ENCODE measurements at places on chromosomes 3 and 15.

- no peak for DNase-seq
Observed at GRCh38 chr3:133447750-133448477, 48.1 kb downstream of the BFSP2 start.

- DNase-seq: no peak
Observed at GRCh38 chr3:39748002-39748401, 61.4 kb upstream of the MYRIP start.

DNA sequence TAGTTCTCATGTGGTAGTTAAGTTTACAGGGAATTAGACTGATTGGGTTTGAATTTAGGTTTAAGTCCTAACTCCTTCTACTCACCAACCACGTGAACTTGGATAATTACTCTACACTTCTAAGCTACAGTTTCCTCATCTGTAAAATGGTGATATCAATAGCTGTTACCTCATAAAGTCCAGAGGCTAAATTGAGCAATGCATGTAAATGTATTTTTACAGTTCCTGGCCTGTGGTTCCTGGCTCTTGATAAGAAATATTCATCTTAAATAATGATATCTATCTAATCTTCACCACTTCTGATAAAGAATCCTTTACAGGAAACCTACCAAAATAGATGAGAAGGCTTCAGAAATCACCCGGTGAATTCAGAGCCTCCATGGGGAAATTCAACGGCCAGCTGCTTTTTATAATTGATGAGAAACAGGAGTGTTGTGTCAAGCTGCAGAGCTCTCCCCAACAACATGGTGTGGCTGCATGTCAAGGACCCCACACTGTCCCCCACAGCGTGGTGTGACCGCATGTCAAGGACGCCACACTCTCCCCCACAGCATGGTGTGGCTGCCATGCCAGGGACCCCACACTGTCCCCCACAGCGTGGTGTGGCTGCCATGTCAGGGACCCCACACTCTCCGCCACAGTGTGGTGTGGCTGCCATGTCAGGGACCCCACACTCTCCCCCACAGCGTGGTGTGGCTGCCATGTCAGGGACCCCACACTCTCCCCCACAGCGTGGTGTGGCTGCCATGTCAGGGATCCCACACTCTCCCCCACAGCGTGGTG, 80.8 kb upstream of the PEX5L start:
- no peak for DNase-seq

GRCh38 chr3:184334470-184335158, 2.8 kb upstream of the FAM131A start:
- no peak for DNase-seq

DNA sequence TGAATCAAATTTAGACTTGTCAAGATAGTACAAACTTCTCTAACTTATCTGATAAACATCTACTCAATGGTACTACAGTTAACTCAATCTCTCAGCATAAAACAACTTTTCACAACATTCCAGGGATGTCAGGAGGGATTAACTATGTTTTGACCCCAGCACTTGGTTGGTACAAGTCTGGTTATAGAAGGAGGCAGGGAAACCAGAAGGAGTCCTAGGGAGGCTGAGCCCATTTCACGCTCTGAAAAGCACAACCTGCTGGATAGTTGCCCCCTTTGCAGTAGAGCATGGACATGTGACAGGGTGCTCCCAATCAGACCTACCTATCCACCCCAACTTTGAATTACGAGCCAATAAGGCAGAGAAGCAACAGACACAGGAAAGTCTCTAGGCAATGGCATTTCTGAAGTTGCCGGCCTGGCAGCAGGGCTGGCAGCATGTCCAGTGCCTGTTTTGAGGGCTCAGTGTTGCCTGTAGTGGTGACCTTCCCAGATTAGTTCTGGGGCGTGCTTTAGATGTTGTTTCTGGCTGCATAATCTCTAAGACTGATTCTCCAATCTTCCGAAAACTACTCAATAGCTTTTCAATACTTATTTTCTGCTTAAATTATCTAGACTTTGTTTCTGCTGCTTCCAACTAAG, 8.2 kb downstream of the ANKUB1 start:
- no peak for DNase-seq

GRCh38 chr3:52026041-52026440, 30.3 kb downstream of the DUSP7 start:
- DNase-seq: no peak

DNA sequence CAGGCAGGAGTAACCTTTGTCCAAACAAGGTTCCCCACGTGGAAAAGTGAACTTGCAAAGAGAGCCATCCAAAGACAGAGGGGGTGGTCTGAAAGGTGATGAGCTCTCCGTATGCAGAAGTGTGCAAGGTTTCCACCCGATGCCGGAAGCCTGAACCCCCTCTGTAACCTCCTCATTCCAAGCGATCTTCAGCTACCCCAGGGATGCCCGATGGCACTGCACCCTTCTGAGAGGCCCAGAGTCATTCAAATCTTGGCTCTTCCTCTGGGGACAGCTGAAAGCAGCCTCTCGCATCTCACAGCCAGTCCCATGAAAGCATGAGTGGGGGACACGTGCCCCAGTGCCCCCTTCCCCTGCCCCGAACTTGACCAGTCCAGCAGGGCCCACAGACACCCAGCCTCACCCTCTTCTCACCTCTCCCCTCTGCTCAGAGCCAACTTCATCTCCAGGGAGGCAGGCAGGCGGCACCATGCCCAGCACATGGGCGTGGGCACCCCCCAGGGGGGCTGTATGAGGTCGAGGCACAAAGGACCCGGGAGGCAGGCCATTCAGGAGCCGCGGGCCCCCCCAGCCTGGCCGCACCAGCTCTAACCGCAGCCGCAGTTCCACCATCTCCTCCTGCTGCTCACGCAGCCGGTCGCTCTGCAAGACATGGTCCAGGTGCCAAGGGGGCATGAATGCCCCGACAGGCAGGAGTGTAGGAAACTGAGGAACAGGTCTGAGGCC, 8.7 kb downstream of the KIF7 start:
- DNase-seq: no peak

GRCh38 chr15:77421370-77421700, 647 bp downstream of the HMG20A start:
- no peak for DNase-seq

- no peak for DNase-seq
Observed at GRCh38 chr3:115787818-115788217, 164.5 kb downstream of the GAP43 start.

GRCh38 chr15:74428970-74429780, 4.6 kb downstream of the SEMA7A start:
- no peak for DNase-seq

DNA sequence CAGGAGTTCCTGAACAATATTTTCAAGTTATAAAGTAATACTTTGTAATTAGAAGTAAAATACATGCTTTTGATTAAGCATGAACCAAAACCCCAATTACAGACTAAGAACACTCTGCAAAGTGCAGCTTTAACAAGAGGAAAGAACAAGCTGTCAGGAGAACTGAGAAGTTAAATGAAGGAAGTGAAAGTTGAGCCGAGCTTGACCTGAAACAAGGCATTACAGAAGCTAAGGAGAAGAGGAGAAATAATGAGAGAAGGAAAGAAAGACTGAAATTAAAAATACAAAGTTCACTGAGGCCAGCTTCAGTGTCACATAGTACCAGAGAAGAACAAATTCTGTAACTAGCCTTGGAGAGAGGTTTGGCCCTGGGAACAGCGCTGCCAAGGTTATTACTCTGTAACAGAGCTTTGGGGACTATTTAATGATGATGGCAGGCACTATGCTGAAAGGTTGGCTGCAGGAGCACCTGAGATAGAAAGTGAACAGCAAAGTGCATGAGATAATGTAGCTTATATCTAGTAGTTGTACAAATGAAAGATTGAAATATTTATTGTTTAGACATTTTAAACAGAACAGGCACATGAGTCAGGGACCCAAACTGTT, 241.9 kb upstream of the PEX5L start:
- no peak for DNase-seq

DNA sequence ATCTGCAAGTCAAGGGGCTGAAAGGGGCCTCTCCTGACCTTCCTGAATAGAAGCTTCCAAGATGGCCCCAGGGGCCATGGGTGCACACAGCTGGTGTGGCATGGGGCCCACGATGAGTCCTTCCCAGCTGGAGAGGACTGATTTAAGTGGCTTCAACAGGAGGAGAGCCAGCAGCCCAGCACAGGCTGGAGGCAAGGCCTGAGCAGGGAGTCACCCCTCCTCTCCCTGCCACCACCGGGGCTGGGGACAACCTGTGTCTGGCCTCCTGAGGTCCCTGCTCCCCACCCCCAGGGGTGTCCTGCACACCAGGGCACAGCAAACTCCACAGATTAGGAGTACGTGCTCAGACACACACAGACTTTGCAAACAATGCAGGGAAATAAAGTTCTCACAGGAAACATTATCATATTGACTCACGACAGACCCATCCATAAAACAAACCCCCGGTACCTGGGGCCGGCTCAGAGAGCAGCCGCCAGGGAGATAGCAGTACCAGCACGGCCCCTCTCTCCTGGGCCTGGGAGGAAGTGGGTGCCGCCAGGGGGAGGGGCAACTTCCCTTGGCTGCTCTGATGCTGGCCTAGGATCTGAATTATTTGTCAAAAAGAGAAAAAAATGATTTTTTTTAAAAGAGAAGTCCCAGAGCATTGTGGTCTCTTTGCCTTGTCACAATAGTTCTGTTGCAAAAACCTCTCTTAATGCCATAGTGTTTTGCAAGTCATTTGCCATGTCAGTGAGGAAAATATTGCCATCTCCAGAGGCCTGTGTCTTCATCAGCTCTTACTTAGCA, 21.9 kb upstream of the TSEN2 start:
- no peak for DNase-seq

DNA sequence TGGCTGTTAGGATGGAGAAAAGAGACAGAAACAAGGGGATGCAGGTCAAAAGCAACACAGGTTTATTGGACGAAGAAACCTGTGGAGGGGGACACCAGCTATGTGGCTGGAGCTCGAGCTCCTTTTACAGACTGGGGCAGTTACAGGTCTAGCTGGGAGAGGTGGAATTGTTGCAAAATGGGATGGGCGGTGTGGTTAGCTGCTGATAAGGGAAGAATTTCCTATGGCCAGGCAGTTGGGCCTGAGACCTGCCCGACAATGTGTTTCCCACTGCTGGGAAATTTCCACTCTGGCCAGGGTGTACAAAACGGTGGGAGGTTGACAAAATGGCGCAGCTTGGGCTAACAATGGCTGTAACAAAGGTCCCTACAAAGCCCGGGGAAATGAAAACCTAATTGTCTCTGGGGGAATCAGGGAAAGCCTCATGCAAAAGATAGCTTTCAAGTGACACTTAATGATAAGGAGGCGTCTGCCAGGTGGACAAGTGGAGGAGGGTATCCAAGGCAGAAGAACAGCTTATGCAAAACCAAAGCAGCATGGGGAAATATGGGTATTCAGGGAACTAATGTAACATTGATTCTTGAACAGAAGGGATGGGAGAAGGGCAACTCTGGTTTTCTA, 137.4 kb upstream of the SGO1 start:
- DNase-seq: no peak

DNA sequence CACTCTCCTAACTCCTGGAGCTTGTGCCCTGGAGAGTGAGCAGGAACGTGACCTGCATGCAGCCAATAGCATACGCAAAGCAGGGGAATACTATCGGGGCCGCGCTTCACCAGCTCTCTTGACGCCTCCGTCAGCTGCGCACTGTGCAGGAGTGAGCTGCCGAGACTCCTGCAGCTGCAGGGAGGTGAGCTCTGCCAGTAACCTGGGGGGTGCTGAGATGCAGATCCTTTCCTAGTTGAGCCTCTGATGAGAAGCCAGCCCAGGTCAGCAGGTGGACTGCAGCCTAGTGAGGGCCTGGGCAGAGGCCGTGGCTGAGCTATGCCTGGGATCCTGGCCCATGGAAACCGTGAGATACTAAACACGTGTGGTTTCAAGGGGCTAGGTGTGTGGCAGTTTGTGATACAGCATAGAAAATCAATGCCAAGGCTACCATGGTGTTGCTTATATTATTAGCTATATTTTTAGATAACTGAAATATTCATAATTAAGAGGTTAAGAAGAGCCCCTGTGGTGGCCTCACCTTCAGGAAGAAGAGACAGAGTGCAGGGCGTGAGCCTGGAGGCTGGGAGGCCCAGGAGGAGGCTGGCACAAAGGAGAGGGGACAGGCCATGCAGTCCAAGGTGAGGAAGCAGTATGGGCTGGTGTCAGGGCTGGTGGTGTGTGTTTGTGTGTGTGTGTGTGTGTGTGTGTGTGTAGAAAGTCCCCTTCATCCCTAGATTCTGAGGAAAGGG, 5.9 kb upstream of the DNAJB8 start:
- no peak for DNase-seq

DNA sequence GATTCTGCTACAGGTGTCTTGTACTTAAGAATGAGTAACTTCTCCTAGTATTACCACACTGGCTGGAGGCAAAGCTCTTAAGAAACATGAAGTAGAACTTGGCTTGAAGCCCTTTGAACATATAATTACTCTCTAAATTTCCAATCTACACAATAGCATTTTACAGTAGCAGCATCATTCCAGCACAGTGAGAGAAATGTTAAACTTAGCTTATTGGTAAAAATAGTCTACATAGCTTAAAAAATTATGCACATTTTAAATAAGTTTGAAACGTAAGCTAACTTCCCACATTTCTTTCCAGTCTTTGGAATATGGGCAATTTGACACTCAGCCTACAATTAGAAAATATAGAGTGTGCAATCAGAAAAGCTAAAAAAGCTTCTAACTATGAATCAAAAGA, 32.8 kb upstream of the TOP2B start:
- no peak for DNase-seq

DNA sequence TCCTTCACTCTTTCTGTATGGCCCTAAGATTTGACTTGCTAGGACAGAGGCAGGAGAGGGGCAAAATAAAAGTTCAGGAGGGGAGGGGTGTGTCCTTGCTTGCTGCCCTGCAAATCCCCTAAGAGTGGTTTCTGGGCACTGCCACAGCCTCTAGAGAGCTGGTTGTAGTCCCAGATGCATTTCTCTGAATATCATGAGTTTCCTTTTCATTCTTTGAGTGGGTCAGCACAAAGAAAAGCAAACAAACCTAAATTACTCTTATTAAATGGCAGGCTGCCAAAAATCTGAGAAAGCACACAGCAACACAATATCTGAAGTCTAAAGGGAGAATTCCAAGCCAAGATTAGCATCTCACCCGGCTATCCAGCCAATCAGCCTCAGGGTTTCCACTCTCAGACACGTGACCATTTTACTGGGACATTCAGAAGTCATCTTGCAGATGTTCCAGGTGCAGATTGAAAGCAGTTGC, 919.3 kb downstream of the TUSC7 start:
- peak; percentile 37 for DNase-seq

DNA sequence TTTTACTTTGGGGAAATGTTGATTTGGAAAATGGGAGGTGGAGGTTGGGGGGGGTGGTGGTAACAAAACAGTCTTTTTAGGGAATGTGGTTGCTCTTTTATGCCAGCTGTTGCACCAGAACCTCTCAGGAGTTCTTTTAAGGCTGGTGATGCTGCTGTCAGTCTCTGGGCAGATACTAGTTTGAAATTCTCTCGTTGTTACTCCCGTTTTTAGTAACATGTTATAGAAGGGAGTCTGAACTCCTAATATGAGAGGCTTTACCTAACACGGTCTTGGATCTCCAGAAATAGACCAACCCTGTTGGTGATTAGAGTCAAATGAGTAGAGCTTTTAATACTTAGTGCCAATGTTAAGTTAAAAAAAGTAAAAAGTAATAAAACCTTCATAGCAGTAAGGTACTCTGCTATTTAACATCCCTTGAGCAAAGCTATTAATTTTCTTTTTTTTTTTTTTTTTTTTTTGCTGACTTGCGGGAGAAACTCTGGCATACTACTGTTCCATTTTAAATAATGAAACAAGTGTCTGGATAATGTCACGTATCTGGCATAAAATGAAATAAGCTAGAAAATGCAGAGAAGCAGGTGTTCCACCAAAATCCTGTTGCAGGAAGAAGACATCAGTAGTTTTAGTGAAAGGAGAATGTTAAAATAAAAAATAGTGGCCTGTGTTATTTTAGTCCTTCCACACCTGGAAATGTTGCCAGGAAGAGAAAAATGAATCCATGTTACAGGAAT, 156.7 kb downstream of the CACNA1D start:
- no peak for DNase-seq
